ENCODE measurements at places on chromosomes 4 and X. TPM values are rescaled to one million over a fixed set of nuclear protein-coding genes. Genes with fewer than 3 reads are reported as not detected.

The PDZD4 gene
- 0.10 TPM for total RNA-seq

The PABPC1L2B gene
- total RNA-seq = not detected

DNA sequence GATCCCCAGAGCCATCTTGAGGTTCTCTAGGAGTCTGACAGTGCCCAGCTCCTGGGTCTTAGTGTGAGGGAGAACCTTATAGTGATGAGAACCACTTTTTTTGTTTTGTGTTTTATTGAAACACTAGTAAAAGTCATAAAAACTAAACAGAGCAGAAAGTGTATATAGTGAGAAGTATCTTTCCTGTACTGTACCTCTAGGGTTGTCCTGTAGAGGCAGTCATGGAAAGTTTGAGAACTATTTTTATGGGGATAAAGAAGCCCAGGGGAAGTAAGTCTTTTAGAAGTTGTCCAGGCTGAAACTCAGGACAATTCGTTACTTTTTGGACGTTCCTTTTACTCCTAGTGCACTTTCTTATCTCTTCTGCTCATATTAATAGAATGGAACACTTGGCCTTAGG, 40.9 kb downstream of the ADH5 start:
- DNase-seq = no peak
- H3K27me3 ChIP-seq = no peaks in the 10 kb centered on the region
- peaks cover 17% of the 10 kb centered on the region for H3K4me1 ChIP-seq
- H3K36me3 ChIP-seq = peaks cover 57% of the 10 kb centered on the region
- no peak overlapping the region for H3K4me3 ChIP-seq
- H3K27ac ChIP-seq = no peak overlapping the region

DNA sequence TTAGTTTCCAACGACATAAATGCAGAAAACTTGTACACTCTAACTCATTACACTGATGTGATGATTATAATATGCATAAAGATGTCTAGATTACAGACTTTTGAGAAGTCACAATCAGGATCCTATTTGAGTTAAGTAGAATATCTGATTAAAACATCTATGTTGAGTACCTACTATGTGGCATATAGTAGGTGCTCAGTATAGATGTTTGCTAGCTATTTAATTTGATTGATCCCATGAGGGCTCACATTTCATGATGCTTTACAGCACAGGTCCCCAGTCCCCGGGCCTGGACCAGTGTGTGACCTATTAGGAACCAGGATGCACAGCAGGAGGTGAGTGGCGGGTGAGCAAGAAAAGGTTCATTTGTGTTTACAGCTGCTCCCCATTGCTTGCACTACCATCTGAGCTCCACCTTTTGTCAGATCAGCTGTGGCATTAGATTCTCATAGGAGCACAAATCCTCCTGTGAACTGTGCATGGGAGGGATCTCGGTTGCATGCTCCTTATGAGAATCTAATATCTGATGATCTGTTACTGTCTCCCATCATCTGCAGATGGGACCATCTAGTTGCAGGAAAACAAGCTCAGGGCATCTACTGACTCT, 33.0 kb upstream of the CXCL8 start:
- no peak for DNase-seq
- no peak overlapping the region for H3K27ac ChIP-seq
- H3K36me3 ChIP-seq = no peaks in the 10 kb centered on the region
- H3K4me1 ChIP-seq = peaks cover 6% of the 10 kb centered on the region
- H3K27me3 ChIP-seq = no peaks in the 10 kb centered on the region
- H3K4me3 ChIP-seq = no peak overlapping the region

- no peak for DNase-seq
- H3K4me3 ChIP-seq = no peak overlapping the region
- H3K4me1 ChIP-seq = peaks cover 3% of the 10 kb centered on the region
- no peaks in the 10 kb centered on the region for H3K27me3 ChIP-seq
Measured at GRCh38 chrX:270848-271367, 10.3 kb upstream of the PLCXD1 start.

- no peak overlapping the region for H3K27ac ChIP-seq
- no peaks in the 10 kb centered on the region for H3K27me3 ChIP-seq
- H3K4me1 ChIP-seq = peaks cover 14% of the 10 kb centered on the region
- H3K4me3 ChIP-seq = no peak overlapping the region
Measured at GRCh38 chrX:119503484-119503861, 35.2 kb downstream of the SLC25A5 start.

Data from activated CD8-positive, alpha-beta T cell treated with anti-CD3 and anti-CD28 coated beads, Interleukin-2, amount 10 ng/mL, durations not matched to agents 7 days and 5 days (primary cell).